ENCODE measurements at places on chromosomes 7 and 10. TPM values are rescaled to one million over a fixed set of nuclear protein-coding genes. Genes with fewer than 3 reads are reported as not detected.

DNA sequence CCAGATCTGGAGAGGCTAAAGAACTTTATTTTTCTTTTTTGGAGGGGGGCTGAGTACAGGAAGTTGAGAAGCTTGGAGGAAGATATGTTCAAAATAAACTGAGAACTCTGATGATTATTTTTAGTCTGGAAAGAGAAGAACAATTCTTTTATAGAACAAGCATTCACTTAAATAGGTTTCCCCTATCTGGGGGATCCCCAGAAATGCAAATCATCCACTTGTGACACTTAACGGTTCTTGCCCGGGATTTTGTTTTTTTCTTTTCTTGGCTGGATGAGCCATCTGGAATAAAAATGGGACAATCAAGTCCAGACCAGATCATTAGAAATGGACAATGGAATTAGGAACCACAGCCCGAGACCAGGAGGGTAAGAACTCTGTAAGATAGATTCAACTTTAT, 95.9 kb upstream of the EGR2 start:
- DNase-seq, result no peak
- no peaks in the 10 kb centered on the region for H3K36me3 ChIP-seq
- peaks cover 20% of the 10 kb centered on the region for H3K27me3 ChIP-seq
- H3K27ac ChIP-seq, result no peak overlapping the region

DNA sequence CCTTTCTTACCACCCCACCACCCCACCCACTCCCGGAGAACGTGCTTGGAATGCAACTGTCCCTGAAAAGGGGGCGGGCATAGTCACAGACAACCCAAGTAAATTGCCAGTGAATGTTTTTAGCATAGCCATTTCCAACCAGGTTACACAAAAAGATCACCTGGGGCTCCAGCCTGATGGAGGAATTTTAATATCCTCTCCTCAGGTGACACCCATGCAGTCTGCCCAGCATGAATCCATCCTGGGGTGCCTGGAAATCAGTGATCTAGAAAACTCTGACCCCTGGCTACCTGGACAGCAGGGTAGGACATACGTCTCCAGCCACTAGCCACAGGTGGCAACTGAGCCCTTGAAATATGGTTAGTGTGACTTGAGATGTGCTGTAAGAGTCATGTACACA, 61.1 kb downstream of the SORBS1 start:
- H3K27me3 ChIP-seq, result no peaks in the 10 kb centered on the region
- H3K36me3 ChIP-seq, result no peaks in the 10 kb centered on the region
- no peaks in the 10 kb centered on the region for H3K4me1 ChIP-seq

- no peak overlapping the region for H3K27ac ChIP-seq
- DNase-seq, result no peak
- H3K27me3 ChIP-seq, result no peaks in the 10 kb centered on the region
These were observed 455.7 kb downstream of the PARD3 start for GRCh38 chr10:34359435-34359813.

Gene ACTL6B
- total RNA-seq, result not detected

- DNase-seq, result no peak
- no peak overlapping the region for H3K4me3 ChIP-seq
- peaks cover 66% of the 10 kb centered on the region for H3K36me3 ChIP-seq
- peaks cover 7% of the 10 kb centered on the region for H3K4me1 ChIP-seq
These were observed 14.5 kb upstream of the CROT start for GRCh38 chr7:87330942-87331341.

- H3K4me3 ChIP-seq, result no peak overlapping the region
- no peaks in the 10 kb centered on the region for H3K36me3 ChIP-seq
- H3K4me1 ChIP-seq, result peaks cover 4% of the 10 kb centered on the region
These were observed 232.5 kb downstream of the SKIDA1 start for GRCh38 chr10:21292763-21293517.

Gene HECTD2
- total RNA-seq, result 3.8 TPM

DNA sequence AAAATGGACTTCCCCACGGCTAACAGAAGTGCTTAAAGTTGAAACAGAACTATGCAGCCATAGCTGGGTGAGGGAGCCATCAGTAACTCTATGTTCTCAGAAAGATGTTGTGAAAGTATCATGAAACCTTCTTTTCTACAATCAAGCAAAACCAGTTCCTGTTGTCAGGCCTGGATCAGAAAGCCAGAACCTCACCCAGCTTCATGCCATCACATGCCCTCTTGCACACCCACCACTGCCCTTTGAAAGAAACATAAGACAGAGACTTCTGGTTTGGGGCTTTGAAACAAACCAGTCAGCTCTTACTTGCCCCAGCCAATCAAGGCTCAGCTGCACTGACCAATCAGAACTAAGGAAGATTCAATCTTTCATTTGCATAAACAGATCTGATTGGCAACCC, 230.8 kb upstream of the FERD3L start:
- no peaks in the 10 kb centered on the region for H3K27me3 ChIP-seq
- DNase-seq, result no peak
- no peaks in the 10 kb centered on the region for H3K4me1 ChIP-seq
- H3K4me3 ChIP-seq, result no peak overlapping the region
- no peaks in the 10 kb centered on the region for H3K36me3 ChIP-seq

DNA sequence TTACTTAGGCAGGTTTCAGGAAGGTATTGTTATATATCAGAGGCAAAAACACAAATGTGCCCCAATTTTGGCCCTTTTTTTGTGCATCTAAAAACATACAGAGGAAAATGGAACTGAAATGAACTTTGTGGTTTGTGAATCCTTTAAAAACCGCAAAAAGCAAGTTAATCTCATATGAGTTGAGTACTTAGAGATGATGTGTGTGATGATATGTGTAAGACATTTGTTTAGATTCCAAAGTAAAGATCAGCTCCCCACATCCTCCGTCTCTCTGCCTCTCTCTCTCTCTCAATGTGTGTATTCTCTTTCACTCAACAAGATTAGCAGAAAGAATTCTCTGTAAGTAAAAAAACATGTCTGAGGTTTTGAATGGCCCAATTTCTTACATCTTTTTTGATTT, 201.9 kb downstream of the MALRD1 start:
- H3K4me1 ChIP-seq, result no peaks in the 10 kb centered on the region
- H3K27me3 ChIP-seq, result no peaks in the 10 kb centered on the region
- no peak overlapping the region for H3K27ac ChIP-seq
- H3K4me3 ChIP-seq, result no peak overlapping the region
- no peaks in the 10 kb centered on the region for H3K36me3 ChIP-seq
- DNase-seq, result no peak

Gene ZCWPW1
- 3.6 TPM for total RNA-seq

- H3K27ac ChIP-seq, result no peak overlapping the region
- no peak overlapping the region for H3K4me3 ChIP-seq
- no peaks in the 10 kb centered on the region for H3K4me1 ChIP-seq
- H3K36me3 ChIP-seq, result no peaks in the 10 kb centered on the region
- no peak for DNase-seq
These were observed 1.8 kb upstream of the LDB3 start for GRCh38 chr10:86666538-86666937.

DNA sequence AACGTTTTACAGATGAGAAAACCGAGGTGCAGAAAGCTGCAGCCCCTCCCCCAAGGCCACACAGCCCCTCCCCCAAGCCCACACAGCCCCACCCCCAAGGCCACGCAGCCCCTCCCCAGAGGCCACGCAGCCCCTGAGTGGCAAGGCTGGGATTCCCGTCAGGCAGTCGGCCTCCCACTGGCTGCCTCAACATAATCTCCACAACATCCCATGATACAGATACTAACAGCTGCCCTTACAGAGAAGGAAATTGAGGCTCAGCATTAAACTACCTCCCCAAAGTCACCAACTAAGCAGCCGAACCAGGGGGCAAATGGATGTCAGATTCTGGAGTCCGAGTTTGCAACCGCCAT, 15.9 kb downstream of the SH3PXD2A start:
- no peak overlapping the region for H3K27ac ChIP-seq
- no peaks in the 10 kb centered on the region for H3K4me1 ChIP-seq
- no peaks in the 10 kb centered on the region for H3K36me3 ChIP-seq
- no peaks in the 10 kb centered on the region for H3K27me3 ChIP-seq
- no peak for DNase-seq
- H3K4me3 ChIP-seq, result no peak overlapping the region

- DNase-seq, result no peak
- H3K4me1 ChIP-seq, result peaks cover 11% of the 10 kb centered on the region
- no peaks in the 10 kb centered on the region for H3K27me3 ChIP-seq
- H3K36me3 ChIP-seq, result no peaks in the 10 kb centered on the region
- no peak overlapping the region for H3K27ac ChIP-seq
These were observed 594.2 kb downstream of the KCNMA1 start for GRCh38 chr10:77043420-77043763.

Gene SPAM1
- not detected for total RNA-seq

- no peak overlapping the region for H3K27ac ChIP-seq
- no peak overlapping the region for H3K4me3 ChIP-seq
- no peaks in the 10 kb centered on the region for H3K36me3 ChIP-seq
These were observed 112.3 kb downstream of the BTRC start for GRCh38 chr10:101466016-101466912.

GRCh38 chr10:20990604-20991003, 93.5 kb upstream of the NEBL start:
- no peak for DNase-seq
- no peaks in the 10 kb centered on the region for H3K27me3 ChIP-seq
- H3K27ac ChIP-seq, result no peak overlapping the region
- H3K36me3 ChIP-seq, result no peaks in the 10 kb centered on the region
- no peaks in the 10 kb centered on the region for H3K4me1 ChIP-seq

Gene RBP3
- not detected for total RNA-seq

Gene CNPY4
- total RNA-seq, result 10.4 TPM

- peaks cover 2% of the 10 kb centered on the region for H3K27me3 ChIP-seq
- no peak overlapping the region for H3K4me3 ChIP-seq
- H3K4me1 ChIP-seq, result no peaks in the 10 kb centered on the region
These were observed 23.3 kb upstream of the STEAP2 start for GRCh38 chr7:90188281-90188680.

DNA sequence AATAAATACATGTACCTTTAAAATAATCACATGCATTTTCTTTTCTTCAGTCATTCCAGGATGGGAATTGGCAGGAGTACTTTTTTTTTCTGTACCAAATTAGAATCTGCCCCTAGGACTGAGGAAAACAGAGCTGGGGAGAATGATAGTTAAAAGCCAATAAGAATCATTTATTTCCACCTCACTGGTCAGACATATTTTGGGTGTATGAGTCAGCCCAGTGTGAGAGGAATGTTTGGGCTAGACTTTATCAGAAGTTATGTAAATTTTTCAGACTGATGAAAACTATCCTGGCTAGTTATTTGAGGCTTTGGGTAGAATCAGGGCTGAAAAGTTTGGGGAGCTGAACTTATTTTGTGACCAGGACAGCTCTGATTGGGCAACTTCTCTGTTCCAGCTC, 303.1 kb upstream of the NPSR1 start:
- H3K4me1 ChIP-seq, result no peaks in the 10 kb centered on the region
- DNase-seq, result no peak
- no peak overlapping the region for H3K27ac ChIP-seq
- H3K36me3 ChIP-seq, result no peaks in the 10 kb centered on the region

DNA sequence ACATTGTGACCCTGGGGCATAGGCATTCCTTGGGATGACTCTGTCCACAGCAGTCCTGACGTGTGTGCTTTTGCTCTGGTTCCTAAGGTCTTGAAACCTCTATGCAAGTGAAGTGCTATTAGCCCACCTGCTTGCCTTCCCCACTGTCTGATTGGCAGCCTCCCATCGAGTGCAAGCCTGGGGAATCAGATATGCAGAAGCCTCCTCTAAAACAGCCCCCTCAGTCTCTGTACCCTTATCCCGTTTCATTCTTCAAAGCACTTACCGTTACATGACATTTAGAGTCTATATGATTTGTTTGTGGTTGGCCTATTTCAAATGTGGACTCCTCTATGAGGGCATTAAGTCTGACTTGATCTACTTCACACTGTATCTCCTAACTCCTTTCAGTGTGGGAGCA, 4.3 kb downstream of the KIAA1217 start:
- no peaks in the 10 kb centered on the region for H3K36me3 ChIP-seq
- H3K27me3 ChIP-seq, result peaks cover 25% of the 10 kb centered on the region

- peaks cover 2% of the 10 kb centered on the region for H3K4me1 ChIP-seq
- no peaks in the 10 kb centered on the region for H3K27me3 ChIP-seq
- DNase-seq, result no peak
- H3K36me3 ChIP-seq, result peaks cover 25% of the 10 kb centered on the region
These were observed 14.9 kb downstream of the CREB3L2 start for GRCh38 chr7:137987018-137987349.

DNA sequence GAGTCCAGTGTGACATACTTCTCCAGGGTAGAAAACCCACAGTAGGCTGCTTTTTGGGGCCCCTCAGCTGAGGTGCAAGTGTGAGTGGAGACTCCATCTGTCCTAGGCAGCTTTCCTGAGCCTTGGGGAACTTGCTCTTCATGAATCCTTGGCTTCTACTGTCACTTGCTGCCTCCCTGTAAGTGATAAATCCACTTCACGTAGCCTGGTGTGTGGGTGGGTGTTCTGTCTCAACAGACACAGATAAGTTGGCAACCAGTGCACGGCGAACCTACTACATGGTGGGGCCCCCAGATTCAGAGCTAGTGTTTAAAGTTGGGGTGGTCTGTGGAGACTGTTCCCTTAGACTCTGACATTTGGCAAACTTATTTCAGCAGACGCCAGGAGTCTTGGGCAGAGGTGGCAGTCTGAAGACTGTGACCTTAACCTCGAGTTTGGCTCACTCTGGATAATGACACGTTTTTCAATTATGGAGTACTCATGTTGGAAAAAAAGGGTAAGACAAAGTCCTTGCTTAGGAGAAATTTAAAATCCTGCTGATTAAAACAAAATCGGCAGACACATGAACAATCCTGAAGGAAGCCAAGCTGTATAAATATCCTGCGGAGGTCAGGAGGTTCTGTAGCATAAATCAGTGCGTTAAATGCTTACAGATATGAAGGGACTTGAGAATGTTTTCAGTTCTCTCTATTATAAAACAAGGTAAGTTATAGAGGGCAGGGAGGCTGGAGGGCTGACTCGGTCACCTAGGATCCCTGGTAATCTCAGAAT, 376.9 kb downstream of the PHTF2 start:
- no peak for DNase-seq
- peaks cover under 1% of the 10 kb centered on the region for H3K27me3 ChIP-seq
- no peaks in the 10 kb centered on the region for H3K36me3 ChIP-seq
- no peak overlapping the region for H3K27ac ChIP-seq

- H3K36me3 ChIP-seq, result no peaks in the 10 kb centered on the region
- no peak overlapping the region for H3K4me3 ChIP-seq
- no peak for DNase-seq
- H3K4me1 ChIP-seq, result no peaks in the 10 kb centered on the region
These were observed 311.9 kb downstream of the LRMDA start for GRCh38 chr10:75743291-75743778.

DNA sequence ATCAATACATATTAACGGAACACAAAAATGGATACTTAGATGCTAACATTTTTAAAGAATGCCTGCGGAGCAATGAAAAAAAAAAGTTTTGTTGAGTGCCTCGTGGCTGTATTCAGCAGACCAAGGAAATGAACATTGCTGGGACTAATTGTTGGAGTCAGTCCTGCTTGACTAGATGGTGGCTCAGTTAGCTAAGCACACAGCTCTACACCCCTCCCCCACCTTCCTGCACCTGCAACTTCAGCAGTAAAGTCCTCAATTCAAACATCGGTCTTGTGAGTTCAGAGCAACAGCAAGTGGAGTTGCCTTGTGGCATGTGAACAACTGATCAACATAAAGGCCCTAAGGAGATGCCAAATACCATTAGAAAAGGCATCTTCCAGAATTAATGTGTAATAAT, 326.0 kb upstream of the NPSR1 start:
- no peak for DNase-seq
- no peak overlapping the region for H3K4me3 ChIP-seq
- H3K4me1 ChIP-seq, result no peaks in the 10 kb centered on the region
- no peaks in the 10 kb centered on the region for H3K27me3 ChIP-seq
- H3K27ac ChIP-seq, result no peak overlapping the region

Measured in activated CD8-positive, alpha-beta T cell treated with anti-CD3 and anti-CD28 coated beads for 36 hours (primary cell).